Stimulated activated CD8-positive, alpha-beta memory T cell treated with anti-CD3 and anti-CD28 coated beads, Interleukin-12 subunit alpha, Interleukin-12 subunit beta, amount 100 ng/mL, for 4 hours (primary cell): ENCODE measurements at places on chromosomes 7 and 10.
A peak's percentile ranks its signal among the peaks of the same experiment; 100 is the strongest.

DNA sequence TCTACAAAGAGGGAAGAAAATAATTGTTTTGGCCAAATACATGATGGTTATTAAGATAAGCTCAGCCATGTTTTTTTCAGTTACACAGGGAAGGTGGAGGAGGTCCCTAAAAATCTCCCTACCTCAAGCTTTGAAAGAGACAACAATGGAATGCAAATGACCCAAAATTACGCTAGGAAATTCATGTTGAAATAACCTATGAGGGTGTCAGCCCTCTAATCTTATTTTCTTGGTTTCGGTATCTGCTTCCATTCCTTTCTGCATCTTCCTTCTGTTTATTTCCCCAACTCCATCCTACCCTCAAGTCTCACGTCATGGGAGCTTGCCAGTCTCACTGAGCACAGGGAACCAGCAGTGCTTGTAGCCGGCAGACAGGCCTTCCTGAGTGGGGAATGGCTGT, 40.6 kb upstream of the SMNDC1 start:
- DNase-seq: no peak

GRCh38 chr7:120742372-120742771, 115.6 kb downstream of the TSPAN12 start:
- DNase-seq: no peak

GRCh38 chr10:19749185-19749729, 67.0 kb upstream of the PLXDC2 start:
- DNase-seq: no peak

DNA sequence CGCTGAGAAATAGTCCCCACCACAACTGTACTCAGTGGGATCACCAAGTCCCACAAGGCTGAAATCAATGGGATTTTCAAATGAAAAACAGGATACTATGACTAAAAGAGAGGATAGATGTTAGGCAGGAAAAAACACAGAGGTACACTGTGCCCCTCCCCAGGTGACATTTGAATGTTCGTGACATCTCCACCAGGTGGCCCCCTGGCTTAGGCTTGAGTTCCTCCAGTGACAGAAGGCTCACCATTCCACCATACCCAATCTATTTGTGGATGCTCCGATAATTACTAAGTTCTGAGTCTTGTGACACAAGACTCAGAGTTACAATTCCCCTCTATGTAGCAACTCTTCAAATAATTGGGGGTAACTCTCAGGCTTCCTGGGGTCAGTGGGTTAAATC, 77.5 kb upstream of the KCNMA1 start:
- no peak for DNase-seq

DNA sequence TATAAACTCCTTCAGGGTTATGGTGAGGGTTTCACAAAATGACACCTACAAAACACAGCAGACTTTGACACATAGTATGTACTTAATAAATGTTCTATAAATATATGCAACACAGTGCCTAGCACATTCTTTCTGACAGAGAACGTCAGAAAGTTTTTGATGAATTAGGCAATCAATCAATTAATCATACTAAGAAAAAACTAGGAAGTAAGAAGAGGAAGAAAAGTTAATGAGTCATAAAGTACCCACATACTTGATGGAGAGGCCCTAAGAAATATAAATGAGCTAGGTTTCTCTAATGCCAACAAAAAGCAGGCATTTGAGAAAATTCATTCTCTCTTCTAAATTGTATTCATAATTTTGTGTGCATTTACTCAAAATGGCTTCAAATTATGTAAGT, 192.7 kb upstream of the VWC2 start:
- no peak for DNase-seq

DNA sequence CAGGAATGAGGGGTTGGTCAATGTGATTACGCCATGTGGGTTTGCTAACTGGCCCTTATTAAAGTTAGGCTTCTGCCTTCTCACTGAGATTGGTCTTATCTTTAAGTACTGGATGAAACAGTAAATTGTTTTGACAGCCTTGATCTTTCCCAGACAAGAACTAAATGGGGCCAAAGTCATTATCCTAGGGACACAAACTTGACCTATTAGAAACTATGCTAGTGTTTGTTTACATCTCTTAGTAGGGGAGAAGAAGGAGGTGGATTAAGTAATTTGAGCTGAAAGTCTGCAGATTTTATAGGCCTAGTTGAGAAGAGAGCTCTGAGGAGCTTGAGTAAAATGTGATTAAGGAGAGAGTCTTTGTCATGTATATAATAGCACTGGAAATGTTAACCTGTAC, 386.9 kb downstream of the HTR7 start:
- DNase-seq: no peak

- DNase-seq: no peak
Measured at GRCh38 chr10:14724931-14725330, 49.8 kb downstream of the FAM107B start.

GRCh38 chr7:33904681-33905388, 504 bp upstream of the BMPER start:
- no peak for DNase-seq

DNA sequence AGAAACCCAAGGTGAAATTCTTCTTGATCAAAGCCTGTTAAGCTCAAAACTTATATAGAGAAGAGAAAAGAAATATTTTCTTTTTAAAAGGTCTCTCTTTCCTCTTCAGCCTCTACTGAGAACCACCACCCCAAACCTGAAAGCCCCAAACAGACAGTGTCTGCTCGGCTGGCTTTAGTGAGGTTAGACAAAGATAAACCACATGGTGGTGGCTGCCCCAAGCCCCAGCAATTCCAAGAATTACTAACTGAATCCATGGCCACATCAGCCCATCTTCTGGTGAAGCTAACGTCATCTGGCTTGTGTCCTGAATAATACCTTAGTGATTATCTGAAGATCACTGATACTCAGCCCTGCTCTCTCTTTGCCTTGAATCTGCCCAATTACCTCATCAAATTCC, 275.0 kb downstream of the ELMO1 start:
- DNase-seq: no peak

GRCh38 chr7:44148166-44148565, 7.0 kb upstream of the MYL7 start:
- DNase-seq: no peak

DNA sequence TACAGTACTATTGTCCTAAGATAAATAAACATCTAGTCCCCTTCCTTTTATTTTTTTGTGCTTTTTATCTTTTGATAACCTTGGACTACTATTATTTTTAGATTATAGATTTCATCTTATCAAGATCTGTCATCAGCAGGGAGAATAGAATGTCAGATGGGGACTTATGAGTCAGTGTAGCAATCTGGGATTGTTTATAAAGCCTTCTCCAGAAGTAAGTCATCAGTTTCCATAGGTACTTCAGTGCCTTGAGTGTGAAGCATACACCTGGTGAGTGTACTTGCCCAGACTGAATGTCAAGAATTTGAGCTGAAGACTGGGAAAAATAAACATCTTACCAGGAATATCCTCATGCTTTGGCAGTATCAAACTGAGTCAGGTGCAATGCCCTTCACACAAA, 2.1 kb downstream of the CASD1 start:
- no peak for DNase-seq

- DNase-seq: no peak
Measured at GRCh38 chr7:34507191-34507590, 150.8 kb upstream of the NPSR1 start.

- DNase-seq: no peak
Measured at GRCh38 chr10:34024693-34025425, 690.4 kb upstream of the NRP1 start.

DNA sequence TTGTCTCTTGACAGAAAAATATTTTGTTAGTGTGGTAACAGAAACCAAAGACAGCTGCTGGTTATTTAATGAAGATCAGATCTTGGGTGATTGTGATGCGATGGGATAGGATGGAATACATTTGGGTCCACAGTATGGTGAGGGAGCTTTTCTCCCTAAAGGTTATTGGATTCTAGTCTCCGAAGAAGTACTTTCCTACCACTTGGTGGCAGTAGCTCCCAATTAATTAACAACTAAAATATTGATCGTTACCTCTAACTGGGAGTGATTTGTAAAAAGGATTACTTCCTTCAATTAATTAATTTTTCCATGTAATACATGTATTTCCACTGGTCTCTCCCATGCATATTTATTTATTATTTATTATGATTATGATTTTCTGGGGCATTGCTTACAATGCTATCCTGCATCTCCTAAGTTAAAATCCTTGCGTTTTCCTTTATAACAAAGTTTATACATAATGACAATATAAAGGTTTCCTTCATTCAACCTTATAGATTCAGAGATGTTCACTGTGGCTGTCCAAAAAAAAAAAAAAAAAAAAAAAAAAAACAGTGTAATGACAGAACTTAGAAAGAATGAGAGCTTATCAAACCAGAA, 25.6 kb downstream of the TMEM196 start:
- DNase-seq: no peak

DNA sequence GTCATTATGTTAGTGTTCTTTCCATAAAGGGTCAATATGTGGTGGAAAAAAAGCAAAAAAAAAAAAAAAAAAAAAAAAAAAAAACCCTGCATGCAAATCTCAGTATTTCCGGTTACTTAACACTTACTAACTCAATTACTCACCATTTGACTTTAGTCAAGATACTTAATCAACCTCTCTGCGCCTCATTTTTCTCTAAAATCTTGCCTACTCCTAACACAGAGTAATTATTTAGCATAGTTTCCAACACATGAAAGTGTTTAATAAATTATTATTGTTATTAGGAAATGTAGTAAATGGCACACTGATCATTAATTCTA, 27.8 kb downstream of the PPP1R3A start:
- no peak for DNase-seq

GRCh38 chr7:136174477-136175125, 197.4 kb upstream of the MTPN start:
- no peak for DNase-seq

GRCh38 chr10:6647811-6648526, 67.9 kb upstream of the PRKCQ start:
- peak; percentile 31 for DNase-seq

DNA sequence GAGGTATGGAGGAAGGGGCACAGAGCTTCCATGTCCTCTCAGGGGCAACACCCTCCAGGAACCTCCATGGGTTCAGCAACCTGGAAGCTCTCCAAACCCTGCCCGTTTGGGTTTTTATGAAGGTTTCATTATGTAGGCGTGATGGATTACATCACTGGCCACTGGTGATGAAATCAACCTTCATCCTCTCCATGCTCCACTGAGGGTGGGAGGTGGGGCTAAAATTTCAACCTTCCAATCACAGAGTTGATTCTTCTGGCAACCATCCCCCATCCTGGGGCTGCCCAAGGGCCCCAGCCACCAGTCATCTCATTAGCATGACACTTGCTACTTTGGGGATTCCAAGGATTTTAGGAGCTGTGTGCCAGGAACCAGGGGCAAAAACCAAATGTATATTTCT, 90.1 kb downstream of the TEX36 start:
- DNase-seq: no peak

GRCh38 chr10:79222186-79222585, 125.1 kb upstream of the PPIF start:
- DNase-seq: no peak

DNA sequence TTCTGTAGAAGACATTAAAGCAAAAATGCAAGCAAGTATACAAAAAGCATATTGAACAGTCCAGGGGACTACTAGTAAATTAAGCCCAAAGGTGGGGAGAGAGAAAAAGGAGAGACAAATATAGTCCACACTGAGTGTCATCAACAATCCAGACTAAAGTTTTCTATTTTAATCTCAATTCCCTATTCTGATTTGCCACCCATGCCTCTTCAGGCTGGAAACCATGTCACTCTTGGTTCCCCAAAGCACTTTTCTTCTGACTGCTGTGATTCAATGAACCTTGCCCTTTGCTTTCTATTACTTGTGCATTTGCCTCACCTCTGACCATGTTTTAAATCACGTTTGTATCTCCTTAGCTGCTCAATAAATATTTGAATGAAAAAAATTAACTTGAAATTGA, 95.3 kb upstream of the AOAH start:
- DNase-seq: no peak

DNA sequence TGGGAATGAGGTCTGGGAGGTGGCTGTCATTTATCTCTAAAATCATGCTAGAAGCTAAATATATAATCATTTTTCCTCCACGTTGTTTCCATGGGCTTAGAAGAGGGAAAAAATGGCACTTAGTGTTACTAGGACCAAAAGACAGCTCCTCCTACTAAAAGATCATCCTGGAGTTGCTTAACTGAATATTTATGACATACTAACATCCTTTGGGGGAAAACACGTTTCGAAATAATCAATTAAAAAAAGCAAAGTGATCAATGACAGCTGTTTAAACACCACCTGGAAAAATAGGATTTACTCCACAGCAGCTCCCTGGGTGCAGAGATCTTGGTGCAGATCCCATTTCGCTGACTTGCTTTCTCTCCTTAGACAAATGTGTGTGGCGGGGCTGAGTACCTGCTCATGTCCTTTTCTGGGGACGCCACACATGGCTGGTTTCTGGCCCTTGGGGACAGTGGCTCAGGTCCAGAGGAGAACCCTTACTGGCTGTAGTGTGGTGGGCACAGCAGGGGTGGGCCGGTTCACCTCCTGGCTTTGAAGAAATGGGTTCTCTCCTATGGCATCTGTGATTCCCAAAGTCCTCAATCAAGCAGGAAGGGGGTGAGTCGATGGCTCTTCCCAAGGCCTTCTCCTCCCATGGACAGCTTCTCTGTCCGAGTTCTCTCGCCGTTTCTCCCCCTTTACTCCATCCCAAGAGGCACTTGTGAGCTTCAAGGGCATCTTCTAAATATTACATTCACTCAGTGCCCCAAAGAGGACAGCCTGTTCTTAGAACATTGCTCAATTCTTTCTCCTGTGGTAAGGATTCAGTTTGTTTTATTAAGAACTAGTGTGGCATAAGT, 156.4 kb upstream of the KLF14 start:
- DNase-seq: no peak

- DNase-seq: no peak
Measured at GRCh38 chr7:17725821-17726220, 214.5 kb downstream of the SNX13 start.

- DNase-seq: no peak
Measured at GRCh38 chr7:69147631-69148030, 450.6 kb upstream of the AUTS2 start.

GRCh38 chr7:15086131-15086611, 183.6 kb upstream of the DGKB start:
- DNase-seq: no peak

- no peak for DNase-seq
Measured at GRCh38 chr7:72337390-72338167, 74.6 kb downstream of the CALN1 start.

GRCh38 chr7:80372415-80372814, 139.4 kb downstream of the GNAT3 start:
- no peak for DNase-seq

DNA sequence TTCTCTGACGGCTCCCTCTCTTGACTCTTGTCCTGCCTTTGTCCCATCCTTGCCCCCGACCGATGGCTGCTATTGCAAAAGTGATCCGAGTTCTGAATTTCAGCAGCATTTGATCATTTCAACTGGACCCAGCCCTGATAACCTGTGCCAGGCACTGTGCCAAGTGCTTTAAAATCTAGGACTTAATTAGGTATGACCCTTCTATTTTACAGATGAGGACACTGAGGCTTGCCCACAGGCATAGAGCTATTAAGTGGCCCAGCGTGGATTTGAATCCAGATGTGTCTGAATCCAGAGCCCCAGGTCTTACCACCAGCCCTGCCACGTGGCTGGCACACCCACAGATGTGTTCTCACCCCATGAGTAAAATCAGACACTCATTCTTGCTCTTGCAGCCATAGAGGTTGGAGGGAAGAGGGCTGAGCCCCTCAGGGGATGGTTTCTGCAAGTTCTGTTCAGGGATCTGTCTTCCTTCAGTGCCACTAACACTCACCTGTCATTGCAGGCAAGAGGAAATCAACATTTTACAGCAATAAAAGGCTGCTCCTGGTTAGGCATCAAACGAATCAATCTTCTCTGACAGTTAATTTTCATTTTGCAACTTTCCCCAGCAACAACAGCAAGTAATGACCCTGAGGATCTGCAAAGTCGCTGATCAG, 101.2 kb downstream of the GRID1 start:
- no peak for DNase-seq

- DNase-seq: no peak
Measured at GRCh38 chr10:28403090-28403489, 100.2 kb upstream of the MPP7 start.
